ENCODE measurements at places on chromosomes 1 and 21. TPM values are rescaled to one million over a fixed set of nuclear protein-coding genes. Genes with fewer than 3 reads are reported as not detected.

DNA sequence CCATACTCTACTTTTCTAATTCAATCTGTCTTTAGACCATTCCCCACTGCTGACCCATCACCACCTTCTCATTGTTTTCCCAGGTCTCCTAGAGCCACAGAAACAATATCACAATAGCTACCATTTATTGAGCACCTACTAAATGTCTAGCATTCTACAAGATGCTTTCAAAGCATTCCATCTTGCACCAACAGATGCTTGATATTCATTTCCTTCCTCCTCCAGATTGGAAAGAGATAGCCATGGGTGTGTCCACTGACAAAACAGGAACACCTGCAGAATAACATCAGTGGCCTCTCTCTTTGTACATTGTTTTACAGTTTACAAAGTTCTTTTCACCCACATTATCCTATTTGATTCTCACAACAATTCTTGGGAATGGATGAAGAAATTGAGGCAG is 2.2 kb downstream of the RAB3B start:
- no peak for DNase-seq

DNA sequence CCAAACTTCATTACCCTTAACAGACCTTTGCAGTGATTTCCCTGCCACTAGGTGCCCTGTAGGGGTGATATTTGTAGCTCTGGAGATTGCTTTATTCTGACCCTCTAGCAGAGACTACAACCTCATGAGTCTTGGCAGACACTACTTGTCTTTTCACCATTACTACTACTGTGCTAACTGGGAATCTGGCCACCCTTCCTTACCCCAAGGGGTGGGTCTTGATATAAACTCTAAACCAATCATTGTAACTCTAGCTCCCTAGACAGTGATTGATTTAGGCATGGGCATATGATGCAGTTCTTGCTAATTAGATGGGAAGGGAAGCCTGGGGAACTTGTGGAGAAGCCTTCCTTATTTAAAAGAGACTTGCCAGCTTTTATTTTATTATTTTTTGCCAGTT is 3.9 kb downstream of the KPNA6 start:
- DNase-seq: no peak

DNA sequence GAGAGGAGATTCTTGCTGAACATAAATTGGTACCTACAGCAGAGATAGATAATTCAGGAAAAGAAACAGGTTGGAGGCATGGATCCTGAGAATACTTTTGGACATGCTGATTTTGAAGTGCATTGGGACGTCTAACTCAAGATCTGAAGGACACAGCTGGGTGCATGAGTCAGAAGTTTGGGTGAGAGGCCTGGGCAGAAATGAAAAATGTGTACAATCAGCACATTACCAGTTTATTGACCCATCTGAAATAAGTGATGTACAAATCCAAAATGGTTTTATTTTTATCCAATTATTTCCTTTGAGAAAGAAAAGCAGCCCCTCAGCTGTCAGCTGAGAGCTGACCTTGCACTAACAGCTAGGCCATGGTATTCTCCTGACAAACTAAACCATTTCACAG is 975.2 kb upstream of the B3GALT2 start:
- no peak for DNase-seq

DNA sequence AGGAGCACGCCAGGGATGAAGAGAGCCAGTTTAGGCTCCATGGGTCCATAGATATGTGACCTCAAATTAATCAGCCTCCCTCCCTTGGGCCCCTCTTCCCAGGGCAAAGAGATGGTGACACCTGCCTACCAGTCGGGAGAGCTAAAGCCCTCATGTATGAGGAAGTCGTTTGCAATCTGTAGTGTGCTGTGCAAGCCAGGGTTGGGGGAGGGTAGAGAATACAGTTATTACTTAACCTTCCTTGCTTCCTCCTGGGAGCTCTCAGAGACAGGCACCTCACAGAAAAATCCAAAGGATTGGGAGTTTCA is 4.0 kb downstream of the PGLYRP4 start:
- no peak for DNase-seq

GRCh38 chr1:156868341-156868740 is 7.7 kb downstream of the NTRK1 start:
- no peak for DNase-seq

Gene ZNF684
- 9.9 TPM for total RNA-seq

Gene RXFP4
- total RNA-seq: not detected
